ENCODE measurements at places on chromosomes 4 and X.

GRCh38 chr4:136810626-136811025 lies 721.7 kb downstream of the PCDH18 start:
- DNase-seq: no peak

- no peak for DNase-seq
Observed at GRCh38 chr4:187309456-187309855, 585.8 kb upstream of the FAT1 start.

DNA sequence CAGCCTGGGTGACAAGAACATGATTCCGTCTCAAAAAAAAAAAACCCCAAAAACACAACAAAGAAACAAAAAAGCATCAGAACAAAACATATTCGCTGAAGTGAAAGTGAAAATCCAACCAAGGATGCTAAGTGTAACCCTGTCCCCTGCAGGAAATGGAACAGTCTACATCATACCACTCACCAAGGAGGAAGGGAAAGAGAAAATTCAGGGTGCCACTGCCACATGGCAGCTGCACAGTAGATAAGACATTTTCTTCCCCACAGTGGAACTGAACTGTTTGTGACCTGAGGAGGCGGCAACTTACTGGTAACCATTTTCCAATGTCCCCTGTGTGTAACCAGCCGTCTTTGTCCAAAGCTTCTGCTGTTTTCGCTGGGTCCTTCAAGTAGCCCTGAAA lies 28.2 kb upstream of the CENPU start:
- DNase-seq: no peak

DNA sequence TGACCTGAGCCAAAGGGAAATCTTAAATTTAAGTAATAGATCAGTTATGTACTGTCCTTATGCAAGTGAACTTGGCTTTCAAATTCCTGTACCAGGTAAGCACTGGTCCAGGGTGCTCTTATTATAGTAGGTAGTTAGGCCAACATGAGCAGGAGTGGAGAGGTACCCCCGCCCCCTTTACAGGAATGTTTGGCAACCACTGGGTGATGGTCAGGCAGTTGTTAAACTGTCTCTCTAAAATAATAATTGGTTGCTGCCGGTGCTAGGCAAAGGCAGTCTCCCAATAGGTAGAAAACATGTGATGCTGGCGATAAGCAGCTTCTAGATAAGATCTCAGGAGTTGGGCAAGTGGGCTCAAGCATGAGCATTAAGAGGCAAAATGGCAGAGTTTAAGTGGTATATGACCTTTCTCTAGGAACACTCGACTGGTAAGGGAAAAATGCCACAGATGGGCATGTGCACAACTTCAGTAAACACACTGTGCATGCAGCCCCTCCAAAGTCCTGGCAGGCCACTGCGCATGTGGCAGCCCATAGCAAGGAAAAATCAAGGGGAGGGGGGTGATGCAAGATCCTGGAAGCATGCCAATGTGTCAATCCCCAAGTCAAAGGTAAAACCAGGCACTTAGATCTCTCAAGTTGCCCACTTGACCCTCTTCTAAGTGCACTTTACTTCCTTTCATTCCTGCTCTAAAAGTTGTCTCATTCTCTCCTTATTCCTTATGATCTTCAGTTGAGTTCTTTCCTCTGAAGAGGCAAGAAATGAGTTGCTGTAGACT lies 1239.7 kb downstream of the C4orf33 start:
- DNase-seq: no peak

GRCh38 chrX:34657726-34658070 lies 613 bp upstream of the TMEM47 start:
- no peak for DNase-seq

DNA sequence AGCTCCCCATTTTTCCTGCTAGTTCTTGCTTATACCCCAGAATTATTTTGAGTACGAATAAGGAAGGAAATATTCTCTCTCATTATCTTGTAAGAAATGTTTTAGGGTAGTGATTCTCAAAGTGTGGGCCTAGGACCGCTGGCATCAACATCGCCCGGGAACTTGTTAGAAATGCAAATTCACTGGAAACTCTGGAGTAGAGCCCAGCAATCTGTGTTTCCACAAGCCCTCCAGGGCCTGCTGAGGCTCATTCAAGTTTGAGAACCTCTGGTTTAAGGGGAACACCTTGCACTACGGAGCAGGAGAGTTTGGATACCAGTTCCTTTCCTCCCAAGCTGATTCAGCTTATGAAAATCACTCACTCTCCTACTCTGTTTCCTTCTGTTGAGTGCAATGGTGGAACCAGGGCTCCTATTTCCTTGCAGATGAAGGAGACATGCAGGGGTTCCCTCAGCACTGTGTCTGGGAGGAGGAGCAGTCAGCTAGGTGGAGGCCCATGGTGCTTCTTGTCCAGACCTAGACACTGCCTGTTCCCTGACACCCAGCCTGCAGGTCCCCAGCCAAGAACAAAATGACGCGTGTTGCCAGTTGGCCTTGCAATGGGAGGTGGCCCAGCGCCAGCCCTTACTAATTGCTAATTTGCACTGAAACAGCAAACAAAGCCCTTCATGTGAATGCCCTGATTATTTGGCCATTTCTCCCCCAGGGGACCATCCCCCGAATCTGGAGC lies 68.5 kb downstream of the CYTL1 start:
- no peak for DNase-seq

- no peak for DNase-seq
Observed at GRCh38 chrX:115068896-115069295, 51.5 kb upstream of the IL13RA2 start.

DNA sequence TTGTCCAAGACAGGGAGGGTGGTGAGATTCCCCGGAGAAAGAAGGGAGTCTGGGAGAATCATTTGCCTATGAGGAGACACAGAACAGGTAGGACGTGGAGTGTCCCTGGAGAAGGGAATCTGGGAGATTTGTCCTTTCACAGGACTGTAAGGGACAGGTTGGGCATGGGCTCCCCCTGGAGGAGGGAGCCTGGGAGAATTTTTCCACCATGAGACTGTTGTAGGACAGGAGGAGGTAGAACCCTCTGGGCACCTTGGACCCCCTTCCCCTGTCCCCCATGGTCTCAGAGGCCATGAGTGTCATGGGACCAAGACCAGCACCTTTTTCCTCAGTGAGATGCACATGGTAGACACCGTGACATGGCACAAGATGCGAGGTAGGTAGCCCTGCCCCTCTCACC lies 2.8 kb downstream of the PORCN start:
- DNase-seq: no peak

DNA sequence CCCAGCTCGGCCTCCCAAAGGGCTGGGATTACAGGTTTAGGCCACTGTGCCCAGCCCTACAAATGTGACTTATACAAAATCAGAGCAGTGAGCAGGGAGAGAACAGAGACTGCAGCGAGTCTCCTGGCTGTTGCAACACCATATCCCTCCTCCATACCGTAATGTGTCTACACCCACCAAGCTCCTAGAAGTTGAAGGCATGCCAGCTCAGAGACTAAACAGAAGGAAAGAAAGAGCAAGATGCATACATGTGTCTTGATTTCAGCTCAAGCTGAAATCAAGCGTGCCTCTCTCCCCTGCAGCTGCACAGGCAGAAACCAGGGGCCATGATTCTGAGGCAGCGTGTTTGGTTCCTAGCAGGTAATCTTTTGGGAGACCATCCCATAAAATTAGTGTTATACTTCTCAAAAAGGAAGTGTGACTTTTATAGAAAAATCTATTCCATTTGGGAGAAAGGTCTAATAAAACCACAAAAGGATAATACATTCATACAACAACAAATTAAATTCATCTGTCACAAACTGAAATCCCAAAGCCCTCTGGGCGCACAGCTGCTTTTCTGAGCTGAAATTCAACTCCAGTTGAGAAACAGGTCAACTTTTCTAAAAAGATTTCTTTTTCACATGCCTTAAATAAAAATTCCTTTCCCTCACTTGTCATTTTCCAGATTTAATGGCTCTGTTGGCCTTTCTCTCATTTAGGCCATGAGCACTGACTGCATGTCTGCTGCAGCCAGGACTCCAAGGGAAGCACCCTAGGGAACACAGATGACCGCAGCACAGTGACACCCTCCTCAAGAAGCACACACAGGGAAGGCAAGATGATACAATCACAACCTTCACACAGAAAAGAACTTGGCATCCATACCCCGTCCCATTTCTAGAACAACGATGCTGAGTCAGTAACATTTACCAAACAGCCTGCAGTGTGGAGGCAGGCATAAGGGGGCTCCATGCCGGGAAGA lies 34.4 kb downstream of the AFAP1 start:
- DNase-seq: no peak
